ENCODE measurements at places on chromosomes 2 and 18. TPM values are rescaled to one million over a fixed set of nuclear protein-coding genes. Genes with fewer than 3 reads are reported as not detected.
A peak's percentile ranks its signal among the peaks of the same experiment; 100 is the strongest.

DNA sequence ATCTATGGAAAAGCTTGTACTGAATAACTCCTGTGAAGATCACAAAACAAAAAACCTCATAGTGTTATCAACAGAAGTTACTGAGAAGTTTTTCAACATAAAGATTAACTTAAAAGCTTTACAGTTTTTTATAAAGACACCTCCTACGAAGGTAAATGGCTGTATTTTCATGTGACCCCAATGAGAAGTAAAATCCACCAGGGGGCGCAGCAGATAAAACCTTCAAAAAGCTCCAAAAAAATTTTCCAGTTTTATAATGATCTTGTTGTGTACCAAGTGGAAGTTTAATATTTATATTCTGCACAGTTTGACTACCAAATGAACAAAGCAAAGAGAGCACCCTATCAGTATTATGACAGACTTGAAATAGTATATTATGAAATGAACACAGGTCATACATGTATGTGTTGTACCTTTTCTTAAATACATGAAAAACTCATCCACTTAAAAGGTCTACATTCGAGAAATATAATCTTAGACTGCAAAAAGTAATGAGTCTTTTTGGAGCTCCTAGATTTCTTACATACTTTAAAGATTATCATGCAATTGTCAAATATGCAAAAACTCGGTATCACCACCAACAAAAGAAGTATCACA is 38.5 kb downstream of the PNO1 start:
- H3K27ac ChIP-seq = no peak overlapping the region
- no peak for DNase-seq

DNA sequence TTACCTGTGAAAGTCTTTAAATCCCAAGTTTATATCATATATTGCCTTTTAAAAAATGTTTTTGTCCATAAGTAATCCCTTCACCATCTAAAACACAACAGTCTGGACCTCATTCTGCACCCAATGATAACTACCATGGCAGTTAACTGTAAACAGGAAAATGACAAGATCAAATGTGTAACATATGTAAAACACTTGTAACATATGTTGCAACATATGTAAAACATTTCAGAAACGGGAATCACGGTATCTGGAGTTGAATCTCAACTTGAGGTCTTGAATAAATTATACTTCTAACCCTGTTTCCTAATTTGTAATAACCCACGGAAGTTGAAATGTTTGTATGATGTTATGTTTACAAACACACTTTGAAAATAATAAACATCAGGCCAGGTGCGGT is 6.2 kb downstream of the LRPPRC start:
- H3K36me3 ChIP-seq = no peaks in the 10 kb centered on the region
- H3K27ac ChIP-seq = no peak overlapping the region
- H3K4me3 ChIP-seq = no peak overlapping the region
- DNase-seq = no peak
- no peaks in the 10 kb centered on the region for H3K27me3 ChIP-seq

DNA sequence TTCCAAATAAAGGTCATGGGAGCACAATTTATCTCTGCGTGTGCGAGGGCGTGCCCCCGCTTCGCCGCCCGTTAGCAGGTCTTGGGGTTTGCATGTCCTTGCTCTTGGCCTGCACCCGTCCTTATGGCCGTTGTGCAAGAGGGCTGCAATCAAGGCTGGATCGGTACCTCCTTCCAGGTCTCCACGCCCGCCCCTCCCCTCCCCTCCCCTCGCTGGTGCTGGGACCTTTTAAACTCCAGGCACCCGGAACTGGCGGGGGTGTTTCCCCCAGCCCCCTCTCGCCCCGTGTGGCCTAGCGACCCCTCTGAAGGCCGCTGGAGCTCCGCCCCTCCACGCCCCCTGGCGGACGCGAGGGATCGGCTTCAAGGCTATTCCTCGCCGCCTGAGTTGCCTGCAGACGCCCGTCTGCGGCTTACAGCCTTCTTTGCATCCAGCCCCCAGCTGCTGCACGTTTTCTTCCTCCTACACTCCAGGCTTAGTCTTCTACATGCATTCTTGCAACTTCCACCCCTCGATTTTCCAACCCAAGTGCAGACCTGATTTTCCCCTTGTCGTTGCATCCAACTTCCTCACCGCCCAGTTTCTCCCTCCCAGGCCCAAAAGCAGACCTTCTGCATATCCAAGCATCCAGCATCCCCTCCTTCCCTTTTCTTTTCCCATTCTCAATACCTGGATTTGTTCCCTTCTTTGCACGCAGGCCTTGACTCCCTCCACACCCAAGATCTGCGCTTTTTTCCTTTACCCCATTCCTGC is 577 bp downstream of the IDH1 start:
- DNase-seq = peak; percentile 75
- peak overlapping the region; percentile 74 for H3K27ac ChIP-seq
- H3K36me3 ChIP-seq = no peaks in the 10 kb centered on the region
- H3K27me3 ChIP-seq = no peaks in the 10 kb centered on the region
- H3K4me3 ChIP-seq = peak overlapping the region; percentile 87

DNA sequence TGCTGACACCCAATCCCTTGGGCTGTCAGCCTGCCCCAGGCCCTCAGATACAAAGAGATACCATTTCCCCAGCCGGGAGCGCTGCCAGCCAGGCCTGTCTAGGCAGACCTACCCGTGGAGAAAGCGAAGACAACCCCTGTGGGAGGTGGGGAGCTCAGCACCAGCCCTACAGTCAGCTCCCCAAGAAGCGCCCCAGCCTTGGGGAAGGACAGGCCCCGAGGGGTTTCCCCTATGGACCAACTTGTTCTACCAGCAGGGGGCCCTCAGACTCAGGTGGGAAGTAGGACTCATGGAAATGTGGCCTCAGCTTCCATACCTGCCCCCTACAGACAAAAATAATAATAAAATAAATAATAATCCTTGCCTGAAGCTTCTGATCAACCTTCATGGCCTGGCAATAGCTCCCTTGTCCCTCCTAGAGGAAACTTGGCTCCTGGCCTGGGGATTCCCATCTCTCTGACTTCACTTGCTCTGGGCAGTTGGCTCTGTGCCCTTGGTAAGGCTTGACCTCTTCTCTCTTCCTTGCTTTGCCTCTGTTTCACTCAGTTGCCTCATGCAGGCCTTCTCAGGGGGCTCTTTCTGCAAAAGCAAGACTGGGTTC is 7.0 kb downstream of the SLC35F6 start:
- no peaks in the 10 kb centered on the region for H3K36me3 ChIP-seq
- peak overlapping the region; percentile 97 for H3K27ac ChIP-seq
- peaks cover 34% of the 10 kb centered on the region for H3K4me1 ChIP-seq
- H3K4me3 ChIP-seq = no peak overlapping the region

GRCh38 chr2:3959372-3959771 is 256.0 kb downstream of the DCDC2C start:
- no peaks in the 10 kb centered on the region for H3K36me3 ChIP-seq
- no peak for DNase-seq
- H3K4me3 ChIP-seq = no peak overlapping the region
- no peaks in the 10 kb centered on the region for H3K4me1 ChIP-seq
- no peak overlapping the region for H3K27ac ChIP-seq
- no peaks in the 10 kb centered on the region for H3K27me3 ChIP-seq

The TWIST2 gene
- 200 TPM for total RNA-seq

- no peak overlapping the region for H3K27ac ChIP-seq
- H3K27me3 ChIP-seq = peaks cover 23% of the 10 kb centered on the region
- DNase-seq = no peak
- peaks cover 8% of the 10 kb centered on the region for H3K4me1 ChIP-seq
- H3K36me3 ChIP-seq = no peaks in the 10 kb centered on the region
These were observed 11.7 kb upstream of the KIF1A start for GRCh38 chr2:240831594-240832204.

The MAT2A gene
- total RNA-seq = 180 TPM

DNA sequence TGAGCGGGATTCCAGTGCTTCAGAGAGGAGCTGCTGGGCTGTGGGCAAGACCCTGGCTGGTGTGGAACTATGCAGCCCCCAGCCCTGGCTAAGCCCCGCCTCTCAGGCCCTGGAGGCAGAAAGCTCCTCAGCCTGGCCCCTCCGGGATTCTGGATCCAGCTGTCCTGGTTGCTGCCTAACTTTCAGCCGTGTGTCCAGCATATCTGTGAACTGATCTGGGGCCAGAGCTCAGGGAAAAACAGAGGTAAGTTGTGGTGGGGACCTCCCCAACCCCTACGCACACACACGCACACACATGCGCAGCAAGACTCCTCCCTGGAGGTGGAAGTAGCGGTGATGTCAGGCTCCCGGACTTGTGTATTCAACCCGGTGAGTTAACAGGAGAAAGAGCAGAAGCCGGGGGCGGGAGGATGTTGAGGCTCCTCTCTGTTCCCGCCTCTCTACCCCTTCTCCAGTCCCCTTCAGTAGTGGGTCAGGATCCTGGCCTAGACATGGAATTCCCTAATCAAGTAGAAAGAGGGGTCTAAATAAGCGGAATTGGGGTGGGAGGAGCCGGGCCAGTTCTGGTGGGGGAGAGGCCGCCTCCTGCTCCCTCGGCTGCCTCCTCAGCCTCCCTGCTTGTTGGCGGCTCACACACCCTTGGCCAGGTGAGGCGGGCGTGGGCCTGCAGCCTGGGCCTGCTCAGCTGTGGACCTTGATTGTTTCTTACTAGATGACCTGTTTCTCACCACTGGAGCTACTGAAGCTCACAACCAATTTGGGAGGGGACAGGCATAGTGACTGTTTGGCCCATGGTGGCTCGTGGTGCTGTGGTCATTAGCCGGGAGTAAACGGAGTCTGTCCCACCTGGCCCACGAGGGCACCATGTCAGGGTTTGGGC is 33.4 kb downstream of the SIX2 start:
- no peak for DNase-seq
- no peak overlapping the region for H3K4me3 ChIP-seq
- no peak overlapping the region for H3K27ac ChIP-seq
- no peaks in the 10 kb centered on the region for H3K4me1 ChIP-seq
- H3K27me3 ChIP-seq = no peaks in the 10 kb centered on the region
- H3K36me3 ChIP-seq = no peaks in the 10 kb centered on the region

DNA sequence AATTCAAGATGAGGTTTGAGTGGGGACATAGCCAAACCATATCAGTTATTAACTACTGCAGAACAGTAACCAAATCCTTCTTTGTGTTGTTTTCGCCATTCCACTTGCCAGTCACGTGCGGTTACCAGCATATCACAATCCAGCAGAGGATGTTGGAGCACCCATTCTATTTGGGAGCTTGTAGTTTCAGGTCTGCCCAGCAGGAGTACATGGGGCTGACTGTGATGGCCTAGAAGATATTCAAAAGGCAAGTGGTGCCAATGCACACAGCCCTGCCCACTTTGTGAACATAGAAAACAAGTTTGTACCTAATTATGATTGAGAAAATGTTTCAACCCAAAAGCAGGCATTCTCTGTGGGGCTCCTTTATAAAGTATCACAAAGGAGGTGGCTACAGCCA is 57.0 kb downstream of the ZNF519 start:
- H3K4me3 ChIP-seq = no peak overlapping the region
- H3K36me3 ChIP-seq = no peaks in the 10 kb centered on the region

Data from breast epithelium (tissue), 4 donors.